ENCODE measurements at places on chromosomes 3 and 15. TPM values are rescaled to one million over a fixed set of nuclear protein-coding genes. Genes with fewer than 3 reads are reported as not detected.

- no peak for DNase-seq
These were observed 174.4 kb upstream of the LPP start for GRCh38 chr3:187979564-187979963.

STX19 gene
- not detected for total RNA-seq

KCNMB2 gene
- total RNA-seq = 4.4 TPM

DNA sequence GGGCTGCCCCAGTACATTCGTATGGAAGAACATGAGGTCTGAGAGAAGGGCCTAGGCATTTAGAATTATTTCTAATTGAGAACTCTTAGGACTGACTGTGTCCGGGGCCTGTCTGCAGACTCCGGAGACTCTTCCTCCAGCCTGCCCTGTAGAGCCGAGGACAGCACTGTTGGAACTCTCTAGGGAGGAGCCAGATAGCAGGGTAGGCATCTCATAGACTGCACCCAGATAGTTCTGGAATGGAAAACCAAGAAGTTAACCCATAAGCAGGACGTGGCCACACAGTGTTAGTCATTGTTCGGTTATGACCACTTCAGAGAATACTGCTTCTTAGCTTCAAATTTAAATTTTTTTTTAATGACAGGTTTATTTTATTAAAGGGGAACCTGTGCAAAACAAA is 59.5 kb downstream of the SNRK start:
- no peak for DNase-seq

CFAP100 gene
- total RNA-seq = not detected

SLC25A36 gene
- 78.1 TPM for total RNA-seq

FBXL22 gene
- total RNA-seq = 4.7 TPM

GRCh38 chr15:77907824-77908751 is 169.4 kb downstream of the TBC1D2B start:
- peak; percentile 53 for DNase-seq

- no peak for DNase-seq
These were observed 20.0 kb downstream of the CERS3 start for GRCh38 chr15:100508641-100509300.

EIF4A2 gene
- 333 TPM for total RNA-seq

GRCh38 chr3:183981990-183982644 is 35.6 kb downstream of the ABCC5 start:
- DNase-seq = no peak

- DNase-seq = no peak
These were observed 18.3 kb upstream of the MYH15 start for GRCh38 chr3:108528459-108529252.

DNA sequence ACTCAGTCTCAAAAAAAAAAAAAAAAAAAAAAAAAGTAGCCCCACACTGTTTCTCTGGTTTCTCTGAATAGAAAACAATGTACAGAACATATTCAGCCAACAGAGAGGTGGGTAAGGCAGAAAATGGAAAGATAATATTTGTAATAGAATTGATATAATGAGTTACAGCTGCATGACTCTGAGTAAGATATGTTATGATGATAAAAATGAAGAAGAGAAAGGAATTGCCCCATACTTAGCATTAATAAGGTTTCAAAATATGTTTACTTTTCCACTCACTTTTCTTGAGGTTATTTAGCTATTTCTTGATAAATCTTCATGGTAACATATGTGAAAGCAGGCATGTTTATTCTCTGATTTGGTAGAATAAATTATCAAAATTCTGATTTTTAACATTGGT is 100.9 kb upstream of the ROBO2 start:
- no peak for DNase-seq

BSN gene
- total RNA-seq = 1.3 TPM

DNA sequence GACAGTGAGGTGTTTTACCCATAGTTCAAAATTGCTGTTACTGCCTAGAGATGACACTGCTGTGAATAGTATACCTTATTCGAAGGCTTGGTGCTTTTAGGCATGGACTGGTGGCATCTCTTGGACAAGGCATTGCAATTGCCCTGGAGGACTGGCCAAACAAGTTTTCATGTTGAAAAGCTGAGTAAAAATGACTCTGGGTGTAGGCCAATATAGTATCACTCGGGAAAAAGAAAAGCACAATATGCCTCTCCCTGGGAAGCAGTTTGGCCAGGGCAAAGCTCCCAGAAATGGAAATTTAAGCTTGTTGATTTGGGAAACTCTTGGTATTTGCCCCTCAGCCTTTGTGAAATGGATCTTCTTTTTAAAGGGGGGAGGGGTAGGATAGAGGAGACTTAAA is 54.8 kb downstream of the ZNF609 start:
- DNase-seq = no peak

- no peak for DNase-seq
These were observed 11.5 kb downstream of the HTD2 start for GRCh38 chr3:58317811-58318210.

GRCh38 chr15:64634576-64635498 is 140.6 kb downstream of the RBPMS2 start:
- peak; percentile 95 for DNase-seq

CA12 gene
- 237 TPM for total RNA-seq

- DNase-seq = no peak
These were observed 12.0 kb upstream of the GNB4 start for GRCh38 chr3:179463319-179463718.

- no peak for DNase-seq
These were observed 21.8 kb downstream of the MGLL start for GRCh38 chr3:127800508-127800907.

GRCh38 chr3:159923336-159923735 is 65.3 kb upstream of the IL12A start:
- no peak for DNase-seq

DNA sequence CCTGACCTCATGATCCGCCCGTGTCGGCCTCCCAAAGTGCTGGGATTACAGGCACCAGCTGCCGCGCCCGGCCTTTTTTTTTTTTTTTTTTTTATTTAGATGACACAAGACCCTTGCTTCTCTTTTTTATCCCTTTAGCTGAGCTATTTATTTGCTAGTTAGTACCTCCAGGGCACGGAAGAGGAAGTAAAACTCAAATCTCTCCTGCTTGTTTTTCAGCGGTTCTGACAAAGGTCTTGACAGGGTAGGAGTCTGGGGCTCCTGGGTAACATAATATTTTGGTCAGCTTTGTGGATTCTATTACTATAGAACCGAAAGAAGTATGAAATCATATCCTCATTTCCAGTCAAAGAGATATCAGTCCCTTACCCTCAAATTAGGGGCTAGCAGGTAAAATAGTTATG is 44.0 kb upstream of the ETV5 start:
- peak; percentile 35 for DNase-seq

GXYLT2 gene
- total RNA-seq = 3.8 TPM

DNA sequence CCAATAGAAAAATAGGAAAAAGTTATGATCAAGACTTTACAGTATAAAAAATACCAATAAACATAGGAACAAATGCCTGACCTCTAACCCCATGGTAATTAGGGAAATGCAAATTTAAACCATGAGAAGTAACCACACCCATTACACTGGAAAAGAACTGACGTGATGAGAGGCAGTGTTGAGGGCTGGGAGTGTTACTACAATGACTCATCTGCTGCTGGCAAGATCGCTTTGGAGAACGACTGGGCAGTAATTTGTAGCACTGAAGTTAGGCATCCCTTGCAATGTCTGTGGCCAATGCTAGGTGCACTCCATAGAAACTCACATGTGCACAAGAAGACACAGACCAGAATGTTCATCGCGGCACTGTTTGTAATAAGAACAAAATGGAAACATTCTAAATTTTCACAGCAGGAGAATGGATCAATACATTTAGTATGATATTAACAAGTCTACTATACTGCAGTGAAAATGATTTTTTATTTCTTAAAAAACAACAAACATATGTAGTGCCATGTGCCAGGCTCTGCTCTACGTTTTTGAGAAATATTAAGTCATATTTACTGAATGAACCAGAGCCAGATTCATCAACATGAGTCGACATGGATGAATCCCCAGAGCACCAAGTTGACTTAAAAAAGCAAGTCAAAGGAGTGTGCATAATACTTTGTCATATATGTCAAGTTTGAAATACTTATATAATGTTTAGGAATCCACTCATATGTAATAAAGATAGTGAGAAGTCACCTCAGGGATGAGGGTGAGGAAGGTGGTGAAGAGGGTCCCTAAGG is 37.6 kb upstream of the EPHB3 start:
- DNase-seq = no peak

GRM7 gene
- 0.16 TPM for total RNA-seq

DNA sequence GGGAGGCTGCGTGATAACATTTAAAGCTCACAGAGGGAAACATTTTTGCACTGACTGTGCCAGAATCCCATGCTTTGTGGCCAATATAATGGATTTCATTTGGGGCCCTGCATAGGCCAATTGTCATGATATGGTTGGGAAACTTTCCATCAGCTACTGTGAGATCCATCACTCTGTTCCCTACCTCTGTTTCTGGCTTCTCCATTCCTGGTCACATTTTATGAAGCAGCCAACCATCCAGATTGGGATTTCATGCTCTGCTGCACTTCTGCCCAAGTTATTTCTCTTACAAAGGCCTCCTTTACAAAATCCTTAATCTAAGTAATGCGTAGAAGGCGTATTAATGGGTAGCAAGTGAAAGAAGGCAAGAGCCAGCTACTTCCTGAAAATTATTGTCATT is 221.1 kb downstream of the LRTM1 start:
- no peak for DNase-seq

DNA sequence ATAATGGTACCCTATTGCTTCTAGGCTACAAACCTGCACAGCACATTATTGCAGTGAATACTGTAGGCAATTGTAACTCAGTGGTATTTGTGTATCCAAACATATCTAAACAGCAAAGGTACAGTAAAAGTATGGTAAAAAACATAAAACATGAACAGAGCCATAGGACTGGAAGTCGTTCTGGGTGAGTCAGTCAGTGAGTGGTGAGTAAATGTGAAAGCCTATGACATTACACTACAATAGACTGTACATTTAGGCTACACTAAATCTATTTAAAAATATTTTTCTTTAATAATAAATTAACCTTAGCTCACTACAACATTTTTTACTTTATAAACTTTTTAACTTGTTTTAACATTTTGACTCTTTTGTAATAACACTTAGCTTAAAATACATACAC is 21.3 kb downstream of the RAB6B start:
- DNase-seq = no peak

CPN2 gene
- total RNA-seq = 0.72 TPM

- peak; percentile 1 for DNase-seq
These were observed 16.0 kb upstream of the MRPS22 start for GRCh38 chr3:139327861-139328260.

GRCh38 chr3:182981038-182981380 is 671 bp upstream of the DCUN1D1 start:
- no peak for DNase-seq

DNA sequence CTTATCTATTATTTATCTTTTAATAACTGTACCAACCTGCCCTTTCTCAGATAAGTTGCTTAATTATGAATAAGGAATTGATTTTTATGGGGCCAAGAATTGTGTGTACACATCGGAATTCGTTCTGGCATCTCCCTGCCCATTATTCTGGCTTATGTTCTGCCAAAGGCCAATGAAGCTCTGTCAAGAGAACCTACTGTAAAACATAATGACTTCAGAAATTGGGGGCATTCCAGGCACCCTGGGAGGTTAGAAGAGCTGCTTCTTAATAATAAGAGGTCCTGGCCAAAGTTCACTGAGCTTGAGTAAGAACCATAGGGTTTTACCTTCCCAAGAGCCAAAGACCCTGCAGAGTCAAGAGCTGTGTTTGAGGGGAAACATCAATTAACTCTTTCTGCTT is 261.7 kb downstream of the SLC9A9 start:
- DNase-seq = no peak

UCN2 gene
- total RNA-seq = not detected

DNA sequence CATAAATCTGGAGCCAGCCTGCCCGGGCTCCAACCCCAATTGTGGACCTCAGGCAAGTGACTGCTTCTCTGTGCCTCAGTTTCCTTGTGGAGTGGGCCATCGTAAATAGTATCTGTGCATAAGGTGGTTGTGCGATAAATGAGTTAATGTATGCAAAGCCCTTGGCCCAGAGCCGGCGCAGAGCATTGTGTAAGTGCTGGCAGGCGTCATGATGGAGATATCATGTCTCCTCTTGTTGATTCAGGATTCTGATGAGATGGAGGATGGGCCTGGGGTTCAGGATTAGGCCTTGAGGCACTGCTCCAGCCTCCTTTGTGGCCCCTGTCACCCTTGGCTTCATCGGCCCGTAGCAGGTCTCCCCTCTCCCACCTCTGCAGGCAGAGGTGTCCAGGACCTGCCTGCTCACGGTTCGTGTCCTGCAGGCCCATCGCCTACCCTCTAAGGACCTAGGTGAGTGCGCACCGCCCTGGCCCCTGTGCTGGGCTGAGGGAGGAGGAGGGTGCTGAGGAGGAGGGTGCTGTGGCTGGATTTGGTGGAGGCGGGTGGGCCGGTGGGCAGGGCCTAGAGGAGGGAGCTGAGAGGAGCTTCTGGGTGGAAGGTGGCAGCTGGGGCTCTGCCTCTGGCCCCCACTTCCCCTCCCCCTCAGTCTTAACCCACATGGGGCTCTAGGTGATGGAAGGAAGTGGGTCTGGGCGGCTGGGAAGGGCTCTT is 1.3 kb downstream of the PLA2G4B start:
- DNase-seq = no peak

DNA sequence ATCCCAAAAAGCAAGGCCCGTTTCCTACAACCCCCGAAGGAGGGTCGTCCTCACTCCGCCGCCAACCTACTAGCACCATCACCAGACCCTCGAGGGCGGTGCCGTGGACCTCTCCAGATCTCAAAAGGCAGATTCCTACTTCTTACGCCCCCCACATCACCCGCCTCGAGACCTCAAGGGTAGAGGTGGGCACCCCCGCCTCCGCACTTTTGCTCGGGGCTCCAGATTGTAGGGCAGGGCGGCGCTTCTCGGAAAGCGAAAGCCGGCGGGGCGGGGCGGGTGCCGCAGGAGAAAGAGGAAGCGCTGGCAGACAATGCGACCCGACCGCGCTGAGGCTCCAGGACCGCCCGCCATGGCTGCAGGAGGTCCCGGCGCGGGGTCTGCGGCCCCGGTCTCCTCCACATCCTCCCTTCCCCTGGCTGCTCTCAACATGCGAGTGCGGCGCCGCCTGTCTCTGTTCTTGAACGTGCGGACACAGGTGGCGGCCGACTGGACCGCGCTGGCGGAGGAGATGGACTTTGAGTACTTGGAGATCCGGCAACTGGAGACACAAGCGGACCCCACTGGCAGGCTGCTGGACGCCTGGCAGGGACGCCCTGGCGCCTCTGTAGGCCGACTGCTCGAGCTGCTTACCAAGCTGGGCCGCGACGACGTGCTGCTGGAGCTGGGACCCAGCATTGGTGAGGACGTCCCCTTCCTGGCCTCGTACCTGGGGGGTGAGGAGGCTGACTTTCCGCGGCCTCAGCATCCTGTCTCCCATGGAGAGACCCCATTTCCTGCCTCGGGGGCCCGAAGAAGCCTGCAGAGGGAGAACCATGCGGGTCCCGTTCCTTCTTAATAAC is at the start of gene MYD88:
Gene MYD88, plus strand, starts transcription at position 313 of the 842 bp plus-strand sequence. Its CDS starts 40 bp downstream, at position 353.
- peak; percentile 95 for DNase-seq

- no peak for DNase-seq
These were observed 13.2 kb downstream of the TNIK start for GRCh38 chr3:171446801-171447578.

KIF7 gene
- 4.2 TPM for total RNA-seq

LINGO1 gene
- total RNA-seq = 3.9 TPM

DNA sequence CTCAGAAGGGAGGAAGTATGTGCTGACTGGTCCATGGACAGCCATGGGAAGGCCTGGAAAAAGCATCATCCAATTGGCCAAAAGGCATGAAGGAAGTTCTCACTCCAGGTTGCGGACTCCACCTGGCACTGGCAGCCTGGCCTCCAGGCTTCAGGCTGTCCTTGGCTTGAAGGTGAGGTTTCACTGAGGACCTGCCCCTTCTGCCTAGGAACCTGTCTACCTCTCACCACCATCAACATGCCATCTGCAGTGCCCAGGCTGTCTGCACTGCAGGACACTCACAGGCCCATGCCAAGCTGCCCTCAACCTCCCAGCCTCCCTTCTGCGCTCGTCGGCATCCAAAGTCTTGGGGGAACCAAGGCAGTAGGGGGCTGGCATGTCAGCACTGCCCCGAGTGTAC is 51.1 kb downstream of the CEP70 start:
- no peak for DNase-seq

Measured in kidney (tissue), 22 donors.